ENCODE measurements at places on chromosomes 16 and 17. TPM values are rescaled to one million over a fixed set of nuclear protein-coding genes. Genes with fewer than 3 reads are reported as not detected.

Gene NXPH3
- 3.5 TPM for total RNA-seq

- no peak for DNase-seq
Observed at GRCh38 chr17:5329784-5330557, 47.9 kb downstream of the RABEP1 start.

DNA sequence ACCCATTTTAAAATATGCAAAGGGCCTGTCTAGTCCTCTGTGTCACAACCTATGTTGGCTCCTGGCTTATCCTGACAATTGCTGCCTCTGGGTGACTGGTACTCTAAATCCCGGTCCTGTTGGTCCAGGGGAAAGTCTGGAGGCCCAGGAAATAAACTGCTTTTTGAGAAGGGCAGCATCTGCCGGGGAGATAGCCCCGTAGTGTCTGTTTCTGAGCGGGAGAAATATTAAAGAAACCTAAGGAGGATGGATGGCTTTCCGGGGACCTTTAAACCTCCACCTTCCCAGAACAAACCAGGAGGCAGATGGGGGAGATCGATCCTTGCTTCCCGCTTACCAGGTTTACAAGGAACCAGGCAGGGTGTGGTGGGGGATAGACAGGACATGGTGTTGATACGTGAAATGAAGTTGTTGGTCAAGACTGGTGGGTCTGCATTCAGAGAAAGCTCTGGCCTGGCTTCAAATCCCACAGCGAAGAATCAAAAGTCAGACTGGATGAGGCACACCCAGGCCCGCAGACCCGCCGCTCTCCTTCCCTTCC, 3.8 kb downstream of the HOXB2 start:
- DNase-seq = no peak

Gene HOXB9
- total RNA-seq = 0.33 TPM

DNA sequence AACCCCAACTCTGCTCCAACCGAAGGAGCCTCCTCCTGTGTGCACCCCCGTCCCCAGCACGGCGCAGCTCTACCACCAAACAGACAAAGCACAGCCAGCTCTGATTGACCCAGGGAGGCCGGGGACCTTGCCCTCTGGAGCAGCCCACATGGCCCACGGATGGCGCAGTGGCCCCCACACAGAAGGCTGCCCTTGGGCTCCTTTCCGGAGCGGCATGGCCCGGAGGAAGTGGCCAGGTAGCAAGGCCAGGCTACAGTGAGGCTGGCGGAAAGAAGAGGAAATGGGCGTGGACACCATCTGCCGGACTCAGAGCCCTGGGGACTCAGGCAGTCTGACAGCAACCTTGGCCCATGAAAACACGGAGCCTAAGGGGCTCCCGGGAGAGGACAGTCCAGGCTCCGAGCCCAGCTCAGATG, 19.9 kb upstream of the ZC3H18 start:
- DNase-seq = no peak

DNA sequence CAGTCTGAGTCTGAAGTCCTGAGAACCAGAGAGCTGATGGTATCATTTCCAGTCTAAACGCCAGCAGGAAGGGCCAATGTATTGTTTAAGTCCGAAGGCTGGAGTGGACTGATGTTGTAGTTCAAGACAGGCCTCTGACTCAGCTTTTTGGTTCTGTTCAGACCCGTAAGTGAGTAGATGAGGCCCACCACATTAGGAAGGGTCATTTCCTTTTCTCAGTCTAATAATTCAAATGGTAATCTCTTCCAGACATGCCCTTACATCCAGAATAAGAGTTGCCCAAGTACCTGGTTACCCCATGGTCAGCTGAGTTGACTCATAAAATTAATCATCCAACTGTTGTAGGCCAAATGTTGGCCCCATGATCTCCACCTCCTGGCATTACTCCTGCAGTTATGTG, 442.6 kb upstream of the HSBP1 start:
- no peak for DNase-seq

Data from breast epithelium (tissue), 4 donors.